CD4-positive, alpha-beta T cell (primary cell): ENCODE measurements at places on chromosomes 11 and 22.

GRCh38 chr11:8368772-8369171, 105.1 kb upstream of the LMO1 start:
- H3K36me3 ChIP-seq, result no peaks in the 10 kb centered on the region
- no peaks in the 10 kb centered on the region for H3K27me3 ChIP-seq
- H3K27ac ChIP-seq, result no peak overlapping the region
- DNase-seq, result no peak

DNA sequence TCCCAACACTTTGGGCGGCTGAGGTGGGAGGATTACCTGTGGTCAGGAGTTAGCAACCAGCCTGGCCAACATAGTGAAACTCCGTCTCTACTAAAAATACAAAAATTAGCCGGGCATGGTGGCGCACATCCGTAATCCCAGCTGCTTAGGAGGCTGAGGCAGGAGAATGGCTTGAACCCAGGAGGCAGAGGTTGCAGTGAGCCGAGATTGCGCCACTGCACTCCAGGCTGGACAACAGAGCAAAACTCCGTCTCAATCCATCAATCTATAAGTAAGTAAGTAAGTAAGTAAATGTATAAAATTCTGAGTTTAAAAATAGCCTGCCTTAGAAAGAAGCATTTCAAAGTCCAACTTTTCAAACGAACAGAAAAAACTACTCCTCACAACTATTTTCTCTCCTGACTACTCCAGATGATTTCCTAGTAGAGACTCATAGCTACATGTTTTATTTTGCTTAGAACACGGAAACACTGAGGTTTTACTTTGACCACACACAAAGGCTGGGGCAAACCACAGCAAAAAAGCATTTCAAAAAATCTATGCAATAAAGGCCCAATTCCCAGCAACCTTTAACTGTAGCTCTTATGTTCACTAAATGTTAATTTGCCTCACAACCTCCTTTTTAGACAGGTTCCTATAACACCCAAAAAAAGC, 16.3 kb downstream of the SPTY2D1 start:
- H3K27me3 ChIP-seq, result no peaks in the 10 kb centered on the region
- H3K36me3 ChIP-seq, result peaks cover 26% of the 10 kb centered on the region
- DNase-seq, result no peak
- peak overlapping the region; percentile 36 for H3K4me3 ChIP-seq
- no peak overlapping the region for H3K27ac ChIP-seq

- H3K4me1 ChIP-seq, result no peaks in the 10 kb centered on the region
- no peaks in the 10 kb centered on the region for H3K27me3 ChIP-seq
- no peak overlapping the region for H3K4me3 ChIP-seq
- no peak overlapping the region for H3K27ac ChIP-seq
- DNase-seq, result no peak
Observed at GRCh38 chr11:106061954-106062949, 14.9 kb downstream of the KBTBD3 start.

DNA sequence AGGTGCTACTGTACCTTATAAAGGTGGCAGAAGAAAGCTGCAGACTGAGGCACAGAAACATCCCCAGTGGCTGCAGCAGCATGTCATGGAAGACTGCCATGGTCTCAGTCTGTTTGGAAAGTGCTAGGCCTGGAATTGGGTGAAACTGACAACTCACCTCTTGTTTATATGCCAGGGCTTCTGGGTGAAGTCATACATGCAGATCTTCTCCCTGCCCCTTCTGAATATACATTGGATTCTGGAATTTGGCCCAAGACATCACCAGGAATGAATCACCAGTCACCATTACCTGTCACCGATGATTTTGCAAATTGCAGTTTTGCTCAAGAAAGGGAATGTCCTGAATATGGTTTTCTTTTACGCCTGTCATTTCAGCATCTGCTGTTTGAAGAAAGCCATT, at the start of gene PLET1:
Gene PLET1 (minus strand): TSS at position 371 of the 400 bp plus-strand sequence. CDS start 271 bp downstream, at position 100.
- H3K4me1 ChIP-seq, result no peaks in the 10 kb centered on the region
- no peak within 1 kb of the TSS for H3K27ac ChIP-seq
- DNase-seq, result no peak
- H3K27me3 ChIP-seq, result no peaks in the 10 kb centered on the region
- H3K4me3 ChIP-seq, result no peak within 1 kb of the TSS
- H3K36me3 ChIP-seq, result no peaks in the 10 kb centered on the region

DNA sequence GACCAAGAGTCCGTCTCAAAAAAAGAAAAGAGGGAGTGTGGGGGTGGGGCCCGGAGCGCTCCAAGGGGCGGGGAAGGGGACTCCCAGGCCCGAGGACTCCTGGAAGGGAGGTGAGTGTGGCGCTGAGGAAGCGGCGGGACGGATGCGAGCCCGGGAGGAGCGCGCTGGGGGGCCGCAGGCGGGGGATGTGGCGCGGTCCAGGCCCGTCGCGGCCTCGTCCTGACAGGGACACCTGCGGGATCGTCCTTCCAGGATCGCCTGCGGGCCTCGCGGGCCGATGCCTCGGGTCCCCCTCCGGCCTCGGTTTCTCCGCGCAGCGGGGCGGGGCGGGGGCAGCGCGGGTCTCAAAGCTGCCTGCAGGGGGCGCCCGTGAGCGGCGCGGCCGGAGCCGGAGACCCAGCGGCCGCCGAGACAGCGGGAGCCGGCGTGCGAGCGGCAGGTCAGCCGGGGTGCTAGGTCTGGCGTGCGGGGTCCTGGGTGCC, 3.8 kb upstream of the ADORA2A start:
- no peak overlapping the region for H3K4me3 ChIP-seq
- no peaks in the 10 kb centered on the region for H3K27me3 ChIP-seq
- H3K27ac ChIP-seq, result no peak overlapping the region
- H3K4me1 ChIP-seq, result peaks cover 49% of the 10 kb centered on the region

DNA sequence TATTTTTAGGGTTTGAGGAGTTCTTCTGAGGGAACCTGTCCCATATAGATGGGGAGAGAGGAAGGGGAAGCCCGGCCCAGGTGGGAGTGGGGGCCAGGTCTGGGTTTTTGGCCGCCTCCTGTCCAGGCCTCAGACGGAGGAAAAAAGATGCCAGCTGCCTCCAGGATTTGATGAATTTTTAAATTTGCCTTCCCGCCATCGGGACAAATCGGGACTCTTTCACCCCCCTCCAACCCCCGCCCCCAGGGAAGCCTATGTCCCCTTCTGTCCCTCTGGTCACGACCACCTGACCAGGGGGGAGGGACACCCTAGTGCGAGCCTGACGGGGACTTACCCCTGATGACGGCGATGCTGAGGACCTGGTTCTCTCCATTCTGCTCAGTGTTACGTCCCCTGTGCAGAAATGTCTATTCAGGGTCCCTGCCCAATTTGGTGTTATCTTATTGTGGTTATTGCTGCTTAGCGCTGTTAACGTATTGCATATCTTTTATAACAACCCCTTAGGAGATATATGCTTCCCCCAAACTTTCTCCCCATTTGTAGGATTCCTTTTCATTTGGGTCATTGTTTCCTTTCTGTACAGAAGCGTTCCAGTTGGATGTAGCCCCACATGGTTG, 115.9 kb upstream of the GRK3 start:
- H3K4me1 ChIP-seq, result peaks cover 28% of the 10 kb centered on the region
- no peak for DNase-seq
- peak overlapping the region; percentile 67 for H3K27ac ChIP-seq
- no peaks in the 10 kb centered on the region for H3K27me3 ChIP-seq
- H3K36me3 ChIP-seq, result peaks cover 5% of the 10 kb centered on the region

DNA sequence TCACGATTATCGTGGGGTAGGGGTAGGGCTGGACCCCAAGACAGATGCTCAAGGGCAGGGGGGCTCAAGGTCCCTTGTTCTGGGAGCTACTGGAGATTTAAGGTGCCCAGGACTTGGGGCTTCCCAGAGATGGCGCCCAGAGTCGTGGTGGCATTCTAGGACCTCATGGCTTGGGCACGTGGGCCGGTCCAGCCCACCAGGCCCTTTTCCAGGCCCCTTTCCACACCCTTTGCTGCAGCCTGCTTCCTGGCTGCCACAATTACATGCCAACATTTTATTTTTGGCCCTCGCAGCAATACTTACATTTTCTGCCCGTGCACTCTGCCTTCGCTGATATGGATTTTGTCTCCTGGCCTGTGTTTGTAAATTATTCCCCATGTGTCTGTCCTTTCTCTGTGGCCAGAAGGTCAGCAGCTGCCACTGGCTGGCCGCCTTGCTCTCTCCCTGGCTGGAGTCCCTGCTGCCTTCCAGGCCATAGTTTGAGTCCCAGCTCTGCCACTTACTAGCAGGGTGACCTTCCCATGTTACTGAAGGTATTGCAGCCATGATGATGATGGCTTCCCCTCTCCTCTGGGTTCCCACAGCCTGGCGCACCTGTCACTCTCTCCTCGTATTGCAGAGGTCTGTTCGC, 11.2 kb downstream of the MB start:
- H3K4me3 ChIP-seq, result no peak overlapping the region
- H3K27ac ChIP-seq, result no peak overlapping the region
- no peaks in the 10 kb centered on the region for H3K36me3 ChIP-seq
- no peak for DNase-seq

GRCh38 chr22:23787600-23787896, 782 bp downstream of the SMARCB1 start:
- peaks cover 18% of the 10 kb centered on the region for H3K36me3 ChIP-seq
- peaks cover 50% of the 10 kb centered on the region for H3K4me1 ChIP-seq
- DNase-seq, result no peak
- peak overlapping the region; percentile 70 for H3K27ac ChIP-seq

DNA sequence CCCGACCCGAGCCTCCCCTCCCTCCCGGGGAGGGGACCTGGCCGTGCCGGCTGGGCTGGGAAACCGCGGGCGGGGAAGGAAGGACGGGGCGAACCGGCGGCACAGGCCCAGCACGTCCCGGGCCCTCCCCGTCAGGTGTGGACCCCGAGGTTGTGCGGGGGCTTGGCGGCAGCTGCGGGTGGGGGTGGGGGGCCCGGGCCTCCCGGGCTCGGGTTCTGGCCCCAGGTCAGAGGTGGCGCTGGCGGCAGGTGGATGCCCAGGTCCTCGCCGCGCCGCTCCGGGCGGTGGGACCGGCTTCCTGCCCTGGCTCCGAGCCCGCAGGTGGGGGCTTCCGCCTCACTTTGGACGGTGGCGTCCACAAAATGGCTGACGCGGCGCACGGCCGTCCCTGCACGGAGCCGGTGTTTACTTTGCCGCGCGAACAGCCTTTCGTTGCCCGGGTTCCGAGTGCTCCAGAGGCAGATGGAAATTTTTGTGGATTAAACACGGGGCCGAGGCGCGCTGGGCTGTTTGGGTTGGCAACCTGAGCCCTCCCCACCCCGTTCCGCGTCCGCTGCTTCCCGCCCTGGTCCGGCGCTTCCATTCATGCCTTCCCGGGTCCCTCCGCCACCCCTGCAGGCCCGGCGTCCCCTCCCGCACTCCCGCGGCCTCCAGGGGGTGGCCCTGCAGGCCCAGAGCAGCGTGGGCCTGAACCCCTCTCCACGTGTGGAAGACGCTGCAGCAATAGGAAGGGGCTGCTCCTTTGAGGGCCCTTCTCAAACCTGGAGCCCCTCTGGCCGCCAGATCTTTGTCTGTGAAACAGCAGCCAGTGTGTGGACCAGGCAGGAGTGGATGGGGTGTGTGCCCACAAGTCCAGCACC, 92.0 kb upstream of the KCNQ1OT1 start:
- peaks cover 5% of the 10 kb centered on the region for H3K36me3 ChIP-seq
- H3K4me1 ChIP-seq, result peaks cover 13% of the 10 kb centered on the region
- peak; percentile 26 for DNase-seq

- H3K27ac ChIP-seq, result no peak overlapping the region
- H3K4me3 ChIP-seq, result no peak overlapping the region
- H3K36me3 ChIP-seq, result peaks cover 9% of the 10 kb centered on the region
- no peaks in the 10 kb centered on the region for H3K27me3 ChIP-seq
- DNase-seq, result no peak
Observed at GRCh38 chr11:44071157-44071556, 5.1 kb downstream of the ACCS start.
